Left lung (tissue), 14 donors: ENCODE measurements at places on chromosomes 3 and 15.

DNA sequence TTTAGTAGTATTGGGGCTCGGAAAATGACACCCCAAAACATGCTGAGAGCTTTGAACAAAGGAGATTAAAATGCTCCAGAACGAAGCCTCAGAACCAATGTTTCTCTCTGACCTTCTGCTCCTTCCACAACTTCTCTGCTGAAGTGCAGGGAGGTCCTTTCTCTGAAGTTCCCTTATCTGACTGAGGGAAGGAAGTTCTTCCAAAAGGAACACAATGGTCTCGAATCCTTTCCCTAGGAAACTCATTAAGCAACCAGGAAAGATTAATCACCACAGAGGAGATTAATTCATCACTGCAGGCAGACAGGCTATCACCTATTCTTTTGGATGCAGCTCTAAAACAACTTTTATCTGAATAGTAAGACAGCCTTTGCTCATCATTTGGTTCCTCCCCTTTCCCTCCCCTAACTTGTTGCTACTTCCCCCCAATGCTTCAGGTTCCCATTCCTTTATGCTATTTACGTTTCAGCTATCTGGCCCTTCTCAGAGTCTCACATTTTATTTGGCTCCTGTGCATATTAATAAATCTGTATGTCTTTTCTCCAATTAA, 18.2 kb upstream of the WDR49 start:
- DNase-seq, result no peak

GRCh38 chr3:101171681-101172191, 148.6 kb downstream of the IMPG2 start:
- DNase-seq, result no peak

DNA sequence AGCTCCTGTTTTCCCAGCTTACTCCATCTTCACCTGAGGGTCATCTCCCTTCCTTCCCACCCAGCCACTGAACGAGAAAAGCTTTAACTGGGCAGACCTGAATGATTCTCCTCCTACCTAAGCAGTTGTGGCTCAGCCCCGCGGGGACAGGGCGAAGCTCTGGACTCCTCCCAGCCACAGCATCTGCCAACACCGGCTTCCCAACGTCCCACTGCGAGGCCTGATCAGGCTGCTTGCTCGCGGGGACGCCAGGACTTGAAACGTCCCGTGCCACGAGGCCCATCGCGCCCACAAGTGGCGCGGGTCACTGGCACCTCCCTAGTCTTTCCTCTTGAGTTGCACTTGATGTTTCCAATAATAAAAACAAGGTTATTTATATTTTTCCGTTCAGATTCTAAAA, at the start of gene SPATA16:
Gene SPATA16 (minus strand): TSS at position 250 of the 400 bp plus-strand sequence. CDS start 23,504 bp downstream, outside the sequence.
- DNase-seq, result no peak

DNA sequence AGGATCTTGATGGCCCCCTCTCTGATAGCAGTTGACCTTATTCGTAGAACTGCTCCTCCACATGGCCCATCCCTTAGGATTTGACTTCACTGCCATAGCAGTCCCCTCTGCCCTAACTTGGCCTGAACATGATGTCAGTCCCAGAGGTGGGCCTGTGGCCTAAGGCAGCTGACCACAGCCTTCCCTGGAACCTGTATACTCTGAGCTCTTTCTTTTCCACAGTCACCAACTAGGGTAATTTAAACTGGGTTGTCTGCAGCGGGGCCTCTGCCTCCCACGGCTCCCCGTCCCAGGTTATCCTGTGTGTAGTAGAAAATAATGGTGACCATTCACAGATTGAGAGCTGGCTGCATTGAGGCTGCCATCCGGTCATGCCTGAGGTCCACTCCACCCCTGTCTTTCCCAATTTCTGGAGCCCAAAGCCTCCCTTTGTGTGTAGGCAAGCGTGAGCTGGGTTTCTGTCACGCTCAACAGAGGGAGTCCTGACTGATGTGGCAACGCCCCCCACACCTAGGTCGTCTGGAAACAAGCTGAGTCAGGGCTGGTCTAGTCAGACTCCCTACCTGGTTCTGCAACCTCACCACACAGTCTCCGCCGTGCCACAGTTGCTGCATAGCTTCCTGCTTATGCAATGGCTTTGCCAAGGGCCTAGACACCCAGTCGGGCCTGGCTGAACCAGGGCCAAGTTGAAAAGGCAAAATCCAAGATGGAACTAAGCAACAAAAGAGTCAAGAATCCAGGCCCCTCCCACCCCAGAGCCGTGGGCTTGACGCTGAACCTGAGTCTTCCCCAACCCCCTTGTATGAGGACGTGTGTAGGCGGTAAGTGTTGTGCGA, 284.5 kb downstream of the XXYLT1 start:
- no peak for DNase-seq

- DNase-seq, result no peak
Measured at GRCh38 chr15:25058080-25058785, 103.4 kb downstream of the SNRPN start.
